A549 treated with CORT108297 at 1 μM for 4 hours (cell line): ENCODE measurements at places on chromosomes 11 and 22. TPM values are rescaled to one million over a fixed set of nuclear protein-coding genes. Genes with fewer than 3 reads are reported as not detected.

Gene MEI1
- 0.17 TPM in 1 of 5 replicates, not detected in the others for total RNA-seq

Gene ELFN2
- total RNA-seq: 5.8 to 10.1 TPM (median 9.8 TPM) in 5 replicates

Gene CLDN5
- total RNA-seq: not detected in 5 replicates

Gene KCNC1
- total RNA-seq: 0.03 to 0.14 TPM (median 0.06 TPM) in 5 replicates

Gene H19
- 5.3 to 14.5 TPM (median 10.2 TPM) in 5 replicates for total RNA-seq

Gene ZC3H7B
- total RNA-seq: 18.9 to 27.1 TPM (median 25.5 TPM) in 5 replicates

Gene APOL5
- total RNA-seq: not detected in 5 replicates

Gene OR4D5
- not detected in 5 replicates for total RNA-seq

Gene TUT1
- 14.0 to 17.0 TPM (median 16.4 TPM) in 5 replicates for total RNA-seq

Gene SLC22A9
- total RNA-seq: not detected in 5 replicates

Gene ROBO3
- 1.4 to 3.1 TPM (median 3.0 TPM) in 5 replicates for total RNA-seq

Gene BLID
- not detected in 5 replicates for total RNA-seq

Gene HORMAD2
- not detected in 5 replicates for total RNA-seq

Gene TLCD5
- 5.1 to 8.7 TPM (median 7.2 TPM) in 5 replicates for total RNA-seq

Gene ESAM
- 9.1 to 13.4 TPM (median 12.1 TPM) in 5 replicates for total RNA-seq
